ENCODE measurements at places on chromosomes 2 and 18.

GRCh38 chr18:73724958-73725357 is 422.7 kb downstream of the FBXO15 start:
- DNase-seq = no peak

DNA sequence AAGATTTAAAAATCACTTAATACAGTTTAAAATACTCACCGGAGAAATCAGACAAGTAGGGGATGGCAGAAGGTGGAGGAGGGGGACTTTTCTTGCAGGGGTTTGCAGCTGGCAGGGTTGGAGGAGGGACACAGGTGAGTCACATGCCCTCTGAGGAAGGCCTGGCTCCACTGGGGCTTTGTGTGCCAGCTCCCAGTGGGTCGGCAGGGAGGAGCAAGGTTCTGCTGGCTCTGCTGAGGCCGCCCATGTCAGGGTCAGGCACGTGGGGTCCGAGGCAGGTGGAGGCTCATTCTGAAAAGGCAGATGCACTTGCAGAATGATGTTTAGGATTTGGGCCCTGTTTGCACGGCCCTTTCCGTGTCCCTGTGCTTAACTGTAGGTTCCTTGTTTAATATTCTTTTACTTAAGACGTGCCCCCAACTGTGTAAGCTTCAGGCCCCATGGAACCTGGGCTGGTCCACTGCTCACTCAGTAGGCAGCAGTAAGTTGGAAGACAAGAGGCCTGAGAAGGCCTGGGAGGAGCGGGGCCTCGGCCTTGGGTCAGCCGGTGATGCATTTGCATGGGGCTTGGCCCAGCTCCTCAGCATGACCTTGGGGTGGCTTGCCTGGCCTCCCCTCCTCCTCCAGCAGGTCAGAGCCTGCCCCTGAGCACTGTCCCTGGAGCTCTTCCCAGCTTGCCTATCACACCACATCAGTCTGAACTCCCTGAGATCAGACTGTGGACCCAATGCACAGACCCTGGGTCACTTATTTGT is 141.0 kb downstream of the GLI2 start:
- no peak for DNase-seq

DNA sequence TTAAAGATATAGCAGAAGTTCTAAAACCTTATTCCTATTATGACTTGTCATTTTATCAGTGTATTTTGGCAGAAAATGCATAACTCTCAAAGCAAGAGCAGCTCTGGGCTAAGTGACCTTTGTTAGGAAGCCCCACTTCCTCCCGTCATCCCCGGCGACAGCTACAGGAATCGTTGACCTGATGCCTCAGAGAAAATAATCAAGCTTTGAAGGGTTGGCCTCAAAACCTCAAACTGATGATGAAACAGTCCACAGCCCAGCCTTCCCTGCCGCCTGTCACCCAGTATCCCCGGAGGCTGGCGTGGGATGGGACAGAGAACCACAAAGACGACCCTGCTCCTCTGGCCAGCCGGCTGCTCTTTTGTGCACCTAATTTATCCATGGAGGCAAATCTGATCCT is 65.3 kb downstream of the KCNF1 start:
- DNase-seq = no peak

DNA sequence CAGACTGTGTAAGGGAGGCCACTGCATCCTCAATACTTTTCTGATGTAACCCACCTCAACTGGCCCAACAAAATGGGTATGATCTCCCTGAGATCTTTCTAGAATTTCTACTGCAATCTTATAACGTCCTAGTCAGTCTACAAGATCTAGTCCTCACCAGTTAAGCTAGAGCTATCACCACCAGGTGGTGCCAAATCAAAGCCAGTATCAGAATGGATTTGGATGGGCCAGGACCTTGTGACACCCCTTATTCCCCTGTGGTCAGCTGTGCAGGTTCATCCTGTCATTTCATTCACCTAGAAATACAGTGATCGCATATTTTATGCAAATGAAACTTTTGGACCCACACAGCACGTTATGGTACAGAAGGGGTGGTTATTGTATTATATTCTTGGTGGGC is 90.3 kb downstream of the OLA1 start:
- no peak for DNase-seq

GRCh38 chr18:31721601-31722000 is 37.2 kb upstream of the B4GALT6 start:
- DNase-seq = no peak

GRCh38 chr2:66324909-66325528 is 109.9 kb upstream of the MEIS1 start:
- no peak for DNase-seq

- DNase-seq = no peak
Observed at GRCh38 chr2:147173189-147173581, 671.6 kb upstream of the ACVR2A start.

Measured in activated T-helper 1 cell treated with Interleukin-2 at 50 U/mL for 16 hours (primary cell).